ENCODE measurements at places on chromosomes 4 and X.

GRCh38 chrX:2176733-2177132 is 324.0 kb downstream of the DHRSX start:
- no peak for DNase-seq

DNA sequence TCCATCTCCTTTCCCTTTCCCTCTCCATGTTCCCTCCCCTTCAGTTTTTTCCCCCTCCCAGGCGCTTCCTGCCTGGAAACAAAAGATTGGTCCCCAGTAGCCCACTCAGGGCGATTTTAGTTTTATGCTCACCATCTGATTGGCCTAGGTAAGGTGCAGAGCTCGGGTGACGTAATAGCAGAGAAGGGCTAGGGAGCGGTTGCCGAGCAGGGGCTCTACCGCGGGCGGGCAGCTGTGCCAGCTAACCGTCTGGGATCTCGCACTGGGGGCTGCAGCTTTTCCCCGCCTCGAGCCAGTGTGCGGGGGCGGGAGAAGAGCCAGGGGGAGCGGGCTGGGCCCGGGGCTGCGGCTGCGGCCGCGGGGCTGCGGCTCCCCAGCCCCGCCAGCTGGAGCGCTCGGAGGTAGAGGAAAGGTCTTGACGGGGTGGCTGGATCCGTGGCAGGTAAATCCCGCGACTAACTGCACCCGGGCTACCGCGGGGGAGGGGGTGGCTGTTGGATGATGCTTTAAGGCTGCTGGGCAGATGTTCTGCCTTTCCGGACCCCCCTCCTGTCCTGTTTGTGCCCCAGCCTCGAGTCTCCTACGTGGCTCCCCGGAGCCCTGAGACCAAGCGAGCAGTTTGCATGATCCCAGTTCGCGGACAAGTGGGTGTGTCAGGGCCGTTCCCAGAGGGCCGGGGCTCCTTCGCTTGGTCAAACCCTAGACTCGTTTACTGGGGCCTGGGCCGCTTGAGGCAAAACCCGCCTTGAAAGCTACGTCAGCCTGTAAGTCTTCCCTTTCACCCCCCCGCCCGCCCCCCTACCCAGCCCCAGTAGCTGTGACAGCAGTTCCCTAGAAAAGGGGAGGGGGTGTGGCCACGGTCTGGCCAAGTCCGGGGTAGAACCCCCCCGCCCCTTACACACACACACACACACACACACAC is at the start of gene PAK3:
Gene PAK3 (plus strand): TSS at position 218 of the 922 bp plus-strand sequence. CDS start 26,913 bp downstream, outside the sequence.
- peak; percentile 45 for DNase-seq

DNA sequence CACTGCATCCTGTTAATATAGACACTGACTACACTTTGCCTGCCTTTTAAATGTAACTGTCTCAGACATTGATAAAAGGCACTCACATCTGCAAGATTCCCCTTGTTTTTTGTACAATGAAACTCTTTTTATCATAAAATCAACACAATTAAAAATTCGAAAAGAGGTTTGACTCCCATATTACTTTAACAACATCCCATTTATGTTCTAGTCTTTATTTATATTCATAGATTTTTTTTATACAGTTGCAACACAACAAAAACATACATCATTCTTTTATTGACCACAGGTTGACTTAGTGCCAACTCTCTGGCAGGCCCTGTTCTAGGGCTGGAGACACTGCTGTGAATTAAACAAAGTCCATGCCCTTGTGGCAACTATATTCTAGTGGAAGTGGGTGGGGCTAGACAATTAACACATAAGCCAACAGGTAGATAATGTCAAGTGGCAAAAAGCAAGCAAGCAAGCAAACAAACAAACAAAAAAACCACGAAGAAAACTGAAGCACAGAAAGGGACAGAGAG is 36.8 kb downstream of the ANK2 start:
- no peak for DNase-seq

GRCh38 chrX:41781500-41781899 is 57.5 kb downstream of the GPR82 start:
- DNase-seq, result no peak

DNA sequence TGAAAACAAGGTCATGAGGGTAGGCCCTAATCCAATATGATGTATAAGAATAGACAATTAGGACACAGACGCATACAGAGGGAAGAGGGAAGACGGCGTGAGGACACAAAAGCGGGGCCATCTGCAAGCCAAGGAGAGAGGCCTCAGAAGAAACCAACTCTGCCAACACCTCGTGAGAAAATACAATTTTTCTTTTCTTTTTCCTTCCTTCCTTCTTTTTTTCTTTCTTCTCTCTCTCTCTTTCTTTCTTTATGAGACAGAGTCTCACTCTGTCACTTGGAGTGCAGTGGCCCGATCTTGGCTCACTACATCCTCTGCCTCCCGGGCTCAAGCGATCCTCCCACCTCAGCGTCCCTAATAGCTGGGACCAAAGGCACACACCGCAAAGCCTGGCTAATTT is 1.5 kb upstream of the PKD2 start:
- DNase-seq, result no peak

DNA sequence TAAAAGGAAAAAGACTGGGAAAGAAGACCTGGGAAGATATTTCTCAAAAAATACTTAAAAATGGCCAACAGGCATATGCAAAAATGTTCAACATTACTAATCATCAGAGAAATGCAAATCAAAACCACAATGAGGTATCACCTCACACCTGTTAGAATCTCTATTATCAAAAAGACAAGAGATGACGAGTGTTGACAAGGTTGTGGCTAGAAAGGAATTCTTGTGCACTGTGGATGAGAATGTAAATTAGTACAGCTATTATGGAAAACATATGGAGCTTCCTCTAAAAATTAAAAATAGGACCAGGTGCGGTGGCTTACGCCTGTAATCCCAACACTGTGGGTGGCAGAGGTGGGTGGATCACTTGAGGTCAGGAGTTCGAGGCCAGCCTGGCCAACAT is 50.0 kb downstream of the C4orf46 start:
- DNase-seq, result no peak

GRCh38 chrX:13763489-13763888 is 28.9 kb downstream of the OFD1 start:
- DNase-seq, result no peak

DNA sequence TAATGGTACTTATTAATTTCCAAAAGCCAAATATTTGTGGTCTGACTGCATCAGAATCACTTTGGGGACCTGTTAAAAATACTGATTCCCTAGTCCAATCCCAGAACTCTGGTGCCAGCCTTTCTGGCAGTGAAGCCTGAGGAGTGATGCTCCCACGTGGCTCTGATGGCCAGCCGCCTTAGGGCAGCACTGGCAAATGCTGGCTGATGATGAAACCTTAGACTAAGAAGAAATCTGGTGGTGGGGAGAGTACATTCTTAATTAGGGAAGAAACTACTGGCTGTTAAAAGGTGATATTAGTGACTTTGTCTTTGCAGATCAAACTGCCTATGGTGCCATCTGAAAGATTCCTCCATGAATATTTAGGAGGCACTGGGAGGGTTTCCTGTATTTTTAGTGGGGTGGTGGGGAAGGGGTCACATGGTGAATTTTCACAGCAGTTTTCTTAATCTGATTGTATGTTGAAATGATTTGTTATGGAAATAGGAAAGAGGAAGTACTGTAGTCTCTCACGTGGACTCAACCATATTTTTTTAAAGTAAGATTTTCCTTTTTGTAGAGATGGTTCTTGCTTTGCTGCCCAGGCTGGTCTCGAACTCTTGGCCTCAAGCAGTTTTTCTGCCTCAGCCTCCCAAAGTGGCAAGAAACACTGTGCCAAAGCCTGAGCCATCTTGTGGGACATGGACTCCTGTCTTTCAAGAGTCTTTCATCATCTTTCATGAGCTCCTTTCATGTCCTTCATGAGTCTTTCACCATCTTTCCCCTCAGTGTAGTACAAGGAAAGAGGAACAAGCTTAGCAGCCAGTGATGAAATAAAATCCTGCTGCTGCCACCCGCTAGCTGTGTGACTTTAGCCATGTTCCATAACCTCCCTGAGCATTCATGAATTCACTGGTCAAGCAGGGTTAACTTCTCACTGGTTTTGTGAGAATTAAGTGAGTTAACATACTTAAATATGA is 90.8 kb downstream of the ZNF330 start:
- DNase-seq, result no peak

GRCh38 chr4:108276690-108277089 is 108.0 kb upstream of the LEF1 start:
- no peak for DNase-seq

DNA sequence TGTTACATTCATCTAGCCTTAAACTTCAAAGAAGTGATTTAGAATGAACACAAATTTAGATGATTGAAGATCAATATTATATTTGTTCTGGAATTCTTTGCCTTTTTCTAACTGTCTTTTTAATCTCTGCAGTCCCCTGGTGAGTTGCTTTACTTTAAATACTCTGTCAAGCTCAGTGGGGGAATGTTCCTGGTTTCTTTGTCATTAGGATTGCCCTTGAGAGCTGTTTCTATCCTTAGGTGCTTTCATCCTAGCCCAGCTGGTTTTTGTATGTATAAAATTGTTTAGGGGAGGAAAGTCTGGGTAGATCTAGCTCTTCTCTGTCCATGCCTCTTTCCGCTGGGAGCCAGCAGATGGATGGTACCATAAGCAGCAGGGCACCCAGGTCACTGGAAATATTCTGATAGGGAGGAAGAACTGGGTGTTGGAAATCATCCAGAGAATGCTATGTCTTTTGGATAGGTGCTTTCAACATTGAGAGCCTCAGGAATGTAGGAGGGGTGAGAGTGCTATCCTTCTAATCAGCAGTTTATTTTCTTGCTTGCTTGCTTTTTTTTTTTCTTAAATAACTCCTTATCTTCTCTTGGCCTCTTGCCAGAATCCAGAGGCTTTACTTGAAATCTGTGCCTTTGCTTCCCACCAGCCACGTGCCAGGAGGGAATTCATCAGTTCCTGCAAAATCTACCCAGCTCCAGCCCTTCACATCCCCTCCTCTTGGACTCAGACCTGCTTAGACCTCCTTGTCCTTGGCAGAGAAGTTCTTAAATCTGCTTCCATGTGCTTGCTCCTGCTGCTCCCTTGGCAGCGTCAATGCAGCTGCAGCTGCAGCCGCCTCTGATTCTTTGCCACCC is 215.3 kb upstream of the ANXA3 start:
- no peak for DNase-seq

GRCh38 chr4:12488672-12489071 is 995.5 kb downstream of the RAB28 start:
- no peak for DNase-seq

GRCh38 chrX:39871648-39872047 is 226.1 kb downstream of the BCOR start:
- DNase-seq, result no peak

- DNase-seq, result no peak
Observed at GRCh38 chr4:113982181-113982580, 2.7 kb upstream of the ARSJ start.

DNA sequence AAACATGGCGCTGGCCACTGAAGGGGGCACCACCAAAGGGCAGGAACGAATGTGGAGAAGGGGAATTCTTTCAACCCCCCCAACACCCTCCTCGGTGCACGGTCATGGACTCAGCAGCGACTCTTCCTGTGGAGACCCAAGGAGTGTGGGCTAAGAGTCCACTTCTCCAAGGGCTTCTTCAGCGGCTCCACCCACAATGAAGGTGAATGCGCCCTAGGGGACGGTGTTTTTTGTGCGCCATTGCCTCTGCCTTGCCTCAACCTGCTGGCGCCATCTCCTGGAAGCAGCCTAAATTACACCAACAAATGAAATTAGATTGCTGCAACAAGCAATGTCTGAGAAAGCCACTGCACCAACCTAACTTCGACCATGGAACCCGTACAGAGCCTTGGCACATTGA is 169.2 kb upstream of the MAGEB18 start:
- DNase-seq, result no peak

DNA sequence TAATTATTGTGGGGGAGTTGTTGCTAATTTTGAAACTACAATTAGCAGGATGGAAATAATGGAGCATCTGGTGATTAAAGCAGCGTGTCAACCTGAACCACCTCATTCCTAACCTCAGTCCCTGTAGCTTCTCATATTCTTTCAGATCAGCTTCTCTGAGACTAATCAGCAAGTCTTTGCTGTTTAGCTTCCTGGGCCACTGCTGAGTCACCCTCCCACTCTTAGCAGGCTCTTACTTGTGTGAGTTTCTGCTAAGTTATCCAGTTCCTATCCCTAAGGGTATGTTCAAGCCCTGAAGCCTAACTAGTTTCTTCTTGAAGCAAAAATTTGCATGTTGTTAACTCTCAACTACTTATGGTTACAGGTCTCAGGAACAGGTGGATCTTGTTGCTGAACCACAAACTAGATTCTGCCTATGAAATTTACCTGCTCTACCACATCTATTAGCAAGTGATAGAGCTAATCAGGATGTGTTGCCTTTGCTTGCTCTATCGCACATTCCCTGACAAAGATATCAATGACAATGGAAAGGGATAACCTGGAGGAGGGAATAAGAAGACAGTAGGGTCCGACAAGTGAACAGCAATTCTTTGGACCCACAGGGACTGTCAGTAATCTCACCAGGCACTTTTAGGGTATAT is 134.2 kb downstream of the EIF4E start:
- peak; percentile 54 for DNase-seq

DNA sequence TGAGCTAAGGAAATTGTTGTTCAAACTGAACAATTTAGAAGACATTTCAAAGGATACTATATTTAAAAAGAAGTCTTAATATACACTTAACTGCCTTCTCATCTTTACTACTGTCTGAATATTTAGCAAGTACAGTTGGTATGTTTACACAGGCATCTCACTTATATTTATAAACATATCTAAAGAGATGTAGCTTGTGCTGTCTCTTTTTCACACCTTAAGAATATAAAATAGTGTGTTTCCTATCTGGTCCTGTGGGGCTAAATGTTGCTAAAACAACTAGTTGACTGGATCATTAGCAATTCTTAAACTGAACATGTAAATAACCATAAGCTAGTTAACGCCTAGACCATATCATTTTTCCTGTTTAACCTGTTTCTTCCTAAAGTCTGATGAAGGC is 336.3 kb downstream of the PPP3CA start:
- DNase-seq, result no peak

DNA sequence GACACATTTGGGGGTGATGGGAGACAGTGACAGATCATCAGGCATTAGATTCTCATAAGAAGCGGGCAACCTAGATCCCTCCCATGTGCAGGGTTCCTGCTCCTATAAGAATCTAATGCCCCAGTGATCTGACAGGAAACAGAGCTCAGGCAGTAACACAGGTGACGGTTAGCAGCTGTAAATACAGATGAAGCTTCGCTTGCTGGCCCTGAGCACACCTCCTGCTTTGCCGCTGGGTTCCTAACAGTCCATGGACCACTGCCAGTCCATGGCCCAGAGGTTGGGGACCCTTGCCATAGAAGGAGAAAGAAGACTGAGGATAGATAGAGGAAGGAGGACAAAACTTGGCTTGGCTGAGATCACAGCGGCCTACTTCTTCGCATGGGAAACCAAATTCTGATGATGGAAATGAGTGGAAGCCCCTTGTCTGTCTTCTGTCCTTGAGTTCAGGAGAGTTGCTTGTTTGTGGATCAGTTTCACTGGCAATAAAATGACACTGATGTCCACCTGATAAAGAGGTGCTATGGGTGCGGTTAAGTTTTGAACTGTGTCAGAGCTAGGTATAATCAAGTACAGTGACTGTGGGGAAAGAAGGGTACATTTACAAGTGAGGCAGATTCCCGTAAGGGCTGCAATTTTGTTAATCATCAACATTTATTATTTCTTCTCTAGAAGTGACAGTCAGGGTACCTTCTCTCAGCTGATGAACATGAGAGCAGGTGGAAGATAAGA is 1.7 kb upstream of the TIFA start:
- DNase-seq, result no peak
